LHCN-M2 (cell line): ENCODE measurements at places on chromosomes 5 and 9.

DNA sequence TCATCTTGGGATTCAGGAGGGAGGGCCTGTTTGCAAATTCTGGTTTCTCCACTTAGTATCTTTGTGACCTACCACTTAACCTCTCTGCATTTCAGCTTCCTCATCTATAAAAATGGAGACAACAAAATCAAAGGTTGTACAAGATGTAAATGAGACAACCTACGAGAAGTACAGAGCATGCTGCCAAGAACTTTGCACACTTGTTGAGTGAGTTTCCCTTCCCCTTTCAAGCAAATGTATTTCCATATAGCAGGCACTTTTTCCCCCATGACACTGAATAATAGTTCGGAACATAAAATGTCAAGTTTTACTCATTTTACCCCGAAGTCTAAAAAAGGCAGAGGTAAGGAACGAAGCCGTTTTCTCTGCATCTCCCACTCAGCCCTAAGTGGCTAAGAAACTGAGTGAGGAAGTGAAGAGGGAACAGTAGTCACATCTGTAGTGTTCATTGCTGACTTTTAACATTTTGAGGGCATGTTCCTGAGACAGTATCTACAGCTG lies 159.0 kb downstream of the TLE1 start:
- no peak for DNase-seq

GRCh38 chr5:31096238-31096865 lies 97.1 kb upstream of the CDH6 start:
- no peak for DNase-seq

- no peak for DNase-seq
Observed at GRCh38 chr5:155091768-155092717, 78.5 kb downstream of the KIF4B start.

GRCh38 chr5:111235635-111236034 lies 11.5 kb downstream of the CAMK4 start:
- DNase-seq: no peak

DNA sequence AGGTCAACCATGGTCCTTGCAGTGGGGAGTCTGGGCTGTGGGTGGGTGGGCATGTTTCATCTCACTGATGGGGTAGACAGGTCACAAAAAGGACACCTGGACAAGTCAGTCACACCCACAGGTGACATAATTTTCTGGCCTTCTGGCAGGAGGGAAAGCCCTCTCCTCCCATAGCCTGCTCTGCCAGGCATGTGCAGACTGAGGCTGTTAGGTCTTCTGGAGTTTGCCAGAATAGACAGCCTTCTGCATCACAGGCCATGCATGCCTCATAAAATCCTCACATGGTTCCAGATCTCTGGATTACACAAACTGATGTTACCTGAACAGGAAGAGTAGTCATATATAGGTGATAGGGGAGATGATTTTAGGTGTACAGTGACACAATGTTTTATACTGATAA lies 49.1 kb downstream of the ARHGAP26 start:
- DNase-seq: no peak

- no peak for DNase-seq
Observed at GRCh38 chr5:113807427-113807991, 294.0 kb downstream of the YTHDC2 start.

DNA sequence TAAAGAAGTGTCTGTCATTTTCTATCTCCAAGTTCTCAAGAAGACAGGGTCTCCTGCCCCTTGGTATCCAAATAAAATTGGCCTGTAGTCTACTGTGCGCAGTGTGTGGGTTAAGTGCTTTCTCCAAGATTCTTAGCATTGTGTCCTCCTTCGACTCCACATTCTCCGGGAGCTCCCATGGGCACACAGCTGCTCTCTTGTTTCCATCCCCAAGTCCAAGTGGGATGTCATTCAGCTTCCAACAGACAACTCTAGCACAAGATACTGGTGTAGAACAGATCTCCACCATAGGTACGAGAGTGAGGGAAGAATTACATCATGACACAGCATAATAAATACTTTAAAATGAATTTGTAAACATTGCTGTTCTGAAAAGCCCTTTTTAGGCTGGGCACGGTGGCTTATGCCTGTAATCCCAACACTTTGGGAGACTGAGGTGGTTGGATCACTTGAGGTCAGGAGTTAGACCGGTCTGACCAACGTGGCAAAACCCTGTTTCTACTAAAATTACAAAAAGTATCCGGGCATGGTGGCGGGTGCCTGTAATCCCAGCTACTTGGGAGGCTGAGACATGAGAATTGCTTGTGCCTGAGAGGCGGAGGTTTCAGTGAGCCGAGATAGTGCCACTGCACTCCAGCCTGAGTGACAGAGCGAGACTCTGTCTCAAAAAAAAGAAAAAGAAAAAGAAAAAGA lies 196.2 kb downstream of the C9orf152 start:
- DNase-seq: no peak

- no peak for DNase-seq
Observed at GRCh38 chr5:126769703-126770102, 7.2 kb upstream of the LMNB1 start.
